Ascending aorta (tissue), 2 donors: ENCODE measurements at places on chromosomes 7 and 10. TPM values are rescaled to one million over a fixed set of nuclear protein-coding genes. Genes with fewer than 3 reads are reported as not detected.

- no peak for DNase-seq
Measured at GRCh38 chr7:128456255-128456725, 612 bp downstream of the HILPDA start.

DNA sequence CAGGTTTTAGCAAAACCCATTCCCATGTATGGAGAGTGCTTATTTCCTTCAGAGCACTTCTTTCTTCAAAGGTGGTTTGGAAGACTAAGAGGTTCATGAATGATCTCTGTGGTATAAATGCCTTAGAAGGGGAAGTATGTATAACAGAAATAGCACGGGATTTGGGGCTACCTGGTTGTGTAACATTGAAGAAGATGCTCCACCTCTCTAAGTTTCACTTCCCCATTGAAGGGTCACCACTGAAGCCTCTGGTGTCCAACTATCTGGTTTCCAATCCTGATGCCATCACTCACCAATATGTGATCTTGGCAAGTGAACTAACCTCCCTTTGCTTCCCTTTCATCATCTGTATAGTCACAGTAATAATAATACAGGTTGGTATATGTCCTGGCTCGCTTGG, 37.2 kb downstream of the CYCS start:
- no peak for DNase-seq

- DNase-seq, result no peak
Measured at GRCh38 chr7:49060743-49061142, 136.4 kb downstream of the CDC14C start.

DNA sequence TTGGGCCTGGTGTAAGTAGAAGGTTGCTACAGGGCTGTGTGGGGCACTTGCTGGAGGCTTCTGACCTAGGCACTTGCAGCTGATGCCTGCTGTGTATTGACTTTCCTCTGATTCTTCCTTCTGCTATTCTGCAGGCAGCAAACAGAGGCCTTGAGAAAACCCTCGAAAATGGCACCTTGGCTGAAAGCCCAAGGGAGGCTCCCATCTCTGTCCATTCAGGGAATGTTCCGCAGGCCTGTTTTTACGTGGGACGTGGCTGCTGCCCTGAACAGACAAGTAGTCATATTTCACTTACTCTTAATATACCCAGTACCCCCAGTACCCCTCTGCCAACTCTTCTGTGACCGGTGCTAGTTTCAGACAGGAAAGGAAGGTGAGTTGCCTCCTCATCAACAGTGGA, 664.7 kb downstream of the INHBA start:
- DNase-seq, result no peak

GRCh38 chr10:27792216-27792615, 46.6 kb upstream of the MKX start:
- no peak for DNase-seq

- DNase-seq, result no peak
Measured at GRCh38 chr7:2757904-2758672, 70.1 kb downstream of the AMZ1 start.

GRCh38 chr7:15757041-15758000, 70.8 kb upstream of the MEOX2 start:
- no peak for DNase-seq

DNA sequence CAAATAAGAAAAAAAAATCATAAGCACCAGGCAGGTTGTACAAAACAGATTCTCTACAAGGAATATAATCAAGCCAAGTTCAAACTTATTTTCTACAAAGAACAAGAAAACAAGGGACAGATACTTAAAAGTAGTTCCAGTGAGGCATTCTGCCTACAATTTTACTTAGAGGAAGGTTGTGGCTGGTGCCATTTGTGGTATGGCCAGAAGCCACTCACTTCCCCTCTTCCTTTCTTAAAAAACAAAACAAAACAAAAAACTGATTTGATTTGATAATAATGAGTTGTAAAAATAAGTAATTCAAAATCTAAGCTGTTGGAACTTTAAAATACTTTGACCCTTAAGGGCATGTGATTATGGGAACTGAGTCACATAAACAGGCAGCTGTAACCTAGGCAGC, 420.6 kb downstream of the CALN1 start:
- DNase-seq, result no peak

- DNase-seq, result no peak
Measured at GRCh38 chr10:63608511-63608910, 87.3 kb downstream of the REEP3 start.

CHPF2 gene
- 40.3 TPM for total RNA-seq

OR2A5 gene
- total RNA-seq, result not detected

SP8 gene
- total RNA-seq, result not detected

CPA4 gene
- total RNA-seq, result not detected

CYP3A4 gene
- total RNA-seq, result not detected
